ENCODE measurements at places on chromosomes 11 and 22.

DNA sequence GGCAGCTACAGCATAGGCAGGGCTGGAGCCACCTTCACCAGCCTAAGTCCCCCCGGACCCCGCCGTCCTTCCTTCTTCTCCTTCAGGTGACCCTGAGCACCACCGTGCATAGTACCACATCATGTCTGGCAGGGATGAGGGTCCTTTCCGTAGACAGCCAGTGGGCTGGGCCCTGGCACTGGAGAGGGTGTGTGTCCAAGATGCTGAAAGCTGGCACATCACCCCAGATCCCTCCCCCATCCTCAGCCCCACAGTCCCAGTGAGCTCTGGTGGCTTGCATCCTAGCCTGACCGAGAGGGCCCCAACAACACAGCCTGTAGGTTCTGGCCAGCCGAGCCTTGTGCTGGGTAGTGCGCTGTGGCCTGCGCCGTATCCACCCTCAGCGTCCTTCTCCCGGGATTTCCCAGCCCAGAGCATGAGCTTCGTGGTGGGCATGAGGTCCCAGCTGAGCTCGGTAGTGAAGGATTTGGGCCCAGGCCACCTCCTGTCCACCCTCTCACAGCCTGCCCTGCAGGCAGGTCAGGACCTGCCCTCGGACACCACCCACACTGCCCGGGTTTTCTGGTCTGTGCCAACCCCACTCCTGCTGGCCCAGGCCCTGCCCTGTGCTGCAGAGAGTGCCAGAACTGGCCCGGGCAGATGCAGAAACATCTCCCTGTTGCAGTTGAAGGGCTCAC lies 1124.3 kb downstream of the BRD1 start:
- no peak for DNase-seq

DNA sequence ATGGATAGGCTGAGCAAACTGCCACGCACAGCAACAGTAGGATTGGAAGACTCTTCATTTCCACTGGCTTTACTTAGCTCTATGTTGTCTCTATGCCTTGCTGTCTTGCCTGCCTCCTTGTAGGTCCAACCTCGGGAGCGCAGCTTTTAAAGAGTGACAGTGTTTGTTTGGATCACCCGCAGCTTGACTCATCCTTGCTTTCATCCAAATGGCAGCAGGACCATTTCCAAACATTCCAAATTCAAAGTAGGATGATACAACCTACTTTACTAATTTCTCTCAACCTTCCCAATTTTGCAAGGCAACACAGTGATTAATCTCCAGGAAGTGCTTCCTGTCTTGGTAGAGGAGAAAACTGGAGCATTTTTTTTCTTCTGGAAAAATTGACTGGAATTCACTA lies at the start of gene MMP3:
TSS of gene MMP3 (minus strand) at position 121 of the 400 bp plus-strand sequence. CDS start at position 58, 63 bp downstream.
- no peak for DNase-seq

DNA sequence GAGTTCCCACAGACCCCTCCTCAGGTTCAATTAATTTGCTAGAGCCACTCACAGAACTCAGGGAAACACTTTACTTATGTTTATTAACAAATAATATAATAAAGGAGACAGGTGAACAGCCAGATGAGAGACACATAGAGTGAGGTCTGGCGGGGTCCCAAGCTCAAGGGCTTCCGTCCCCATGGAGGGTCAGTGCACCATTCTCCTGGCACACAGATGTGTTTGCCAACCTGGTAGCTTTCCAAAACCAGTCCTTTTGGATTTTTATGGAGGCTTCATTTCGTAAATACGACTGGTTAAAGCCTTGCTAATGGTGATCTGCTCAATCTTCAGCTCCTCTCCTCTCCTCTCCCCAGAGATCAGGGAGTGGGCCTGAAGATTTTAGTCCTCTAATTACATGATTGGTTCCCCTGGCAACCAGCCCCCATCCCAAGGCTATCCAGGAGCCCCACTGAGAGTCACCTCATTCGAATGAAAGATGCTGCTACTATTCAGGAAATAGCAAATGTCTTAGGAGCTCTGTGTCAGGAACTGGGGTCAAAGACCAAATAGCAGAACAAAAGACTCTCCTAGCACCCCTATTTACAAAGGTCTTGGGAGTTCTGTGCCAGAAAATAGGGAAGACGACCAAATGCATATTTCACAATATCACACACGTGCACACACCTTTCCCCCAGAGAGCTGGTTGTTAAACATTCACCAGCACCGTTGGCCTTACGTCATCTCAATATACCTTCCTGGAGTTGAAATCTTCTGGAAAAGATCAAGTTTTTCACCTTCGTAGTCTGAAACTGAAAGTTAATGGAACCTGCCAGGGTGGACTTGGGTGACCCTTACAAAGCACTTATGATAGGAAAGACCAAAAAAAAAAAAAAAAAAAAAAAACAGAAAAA lies 23.8 kb upstream of the CAPRIN1 start:
- DNase-seq: no peak

GRCh38 chr11:20090654-20091374 lies 69.5 kb downstream of the DBX1 start:
- DNase-seq: no peak

DNA sequence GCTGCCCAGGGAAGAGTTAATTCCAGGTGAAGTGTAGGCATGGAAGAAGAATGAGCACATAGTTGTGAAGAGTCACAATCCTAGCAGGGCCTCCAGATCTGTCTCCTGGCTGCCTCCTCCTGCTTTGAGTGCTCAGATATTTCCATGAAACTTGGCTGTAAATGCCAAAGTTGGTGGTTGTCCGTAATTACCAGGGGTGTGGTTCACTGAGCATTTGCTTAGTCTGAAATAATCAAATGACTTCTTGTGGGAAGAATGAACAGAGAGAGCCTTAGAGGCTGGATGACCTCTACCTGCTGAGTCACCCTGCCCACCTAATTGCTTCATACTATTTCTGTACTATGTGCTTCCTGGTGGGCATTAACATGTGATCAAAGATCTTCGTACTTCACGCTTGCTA lies 50.9 kb downstream of the APIP start:
- no peak for DNase-seq

GRCh38 chr11:7664867-7665266 lies 8.4 kb downstream of the CYB5R2 start:
- no peak for DNase-seq

- no peak for DNase-seq
These were observed 4.1 kb downstream of the EED start for GRCh38 chr11:86248609-86249008.

DNA sequence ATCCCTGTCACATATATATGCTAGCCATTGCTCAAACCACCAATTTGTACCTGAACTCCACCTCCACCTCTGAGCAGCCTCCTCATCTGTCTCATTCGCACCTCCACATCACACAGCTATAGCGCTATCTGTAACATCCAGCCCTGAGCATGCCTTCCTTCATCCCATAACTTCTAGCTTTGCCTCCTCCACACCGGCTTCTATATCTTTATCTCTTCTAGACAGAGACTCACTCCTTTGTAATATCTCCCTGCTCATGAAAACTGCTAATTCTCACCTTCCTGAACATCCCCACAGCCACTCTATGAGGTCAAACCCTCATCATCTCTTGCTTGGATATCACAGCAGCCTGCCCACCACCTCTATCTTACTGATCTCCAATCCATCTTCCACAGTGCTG lies 5.9 kb downstream of the SIAE start:
- no peak for DNase-seq

DNA sequence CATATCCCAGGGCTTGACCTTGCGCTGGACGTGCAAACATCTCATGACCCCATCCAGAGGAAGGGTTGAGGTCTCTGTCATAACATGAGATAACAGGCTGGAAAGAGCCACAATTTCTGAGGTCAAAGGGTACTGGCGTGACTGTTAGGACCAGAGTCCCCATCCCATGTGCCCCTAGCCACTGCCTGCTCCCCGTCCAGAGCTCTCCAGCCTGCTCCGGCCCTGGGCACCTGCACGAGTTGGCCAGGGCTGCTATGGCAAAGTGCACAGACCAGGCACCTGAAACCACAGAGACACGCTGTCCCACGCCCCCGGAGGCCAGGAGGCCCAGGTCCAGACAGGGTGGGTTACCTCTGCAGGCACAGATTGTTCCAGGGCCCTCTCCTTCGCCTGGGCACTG lies 58.9 kb downstream of the SHANK2 start:
- no peak for DNase-seq

- DNase-seq: no peak
These were observed 4.7 kb downstream of the NXPE2 start for GRCh38 chr11:114683007-114683406.

DNA sequence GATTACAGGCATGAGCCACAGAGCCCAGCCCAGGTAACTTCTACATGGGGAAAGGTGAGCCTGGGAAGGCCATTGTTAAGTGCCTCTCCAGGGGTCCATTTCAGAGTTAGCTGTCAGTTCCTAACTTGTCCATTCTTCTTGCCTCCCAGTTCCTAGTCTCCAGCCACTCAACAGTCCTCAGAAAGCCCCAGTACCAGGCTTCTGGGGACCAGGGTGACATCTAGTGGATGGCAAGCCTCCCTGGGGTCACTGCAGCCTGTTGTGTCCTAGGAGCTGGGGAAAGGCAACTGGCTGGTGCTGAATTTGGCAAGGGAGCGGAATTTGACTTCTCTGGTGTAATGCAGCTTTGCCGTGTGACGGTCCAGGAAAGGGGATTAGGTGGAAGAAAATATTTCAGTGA lies 2.1 kb downstream of the LGALS12 start:
- no peak for DNase-seq

GRCh38 chr11:61963282-61964057 lies 4.0 kb downstream of the FTH1 start:
- no peak for DNase-seq

GRCh38 chr22:31750365-31751284 lies 693 bp upstream of the PRR14L start:
- no peak for DNase-seq

DNA sequence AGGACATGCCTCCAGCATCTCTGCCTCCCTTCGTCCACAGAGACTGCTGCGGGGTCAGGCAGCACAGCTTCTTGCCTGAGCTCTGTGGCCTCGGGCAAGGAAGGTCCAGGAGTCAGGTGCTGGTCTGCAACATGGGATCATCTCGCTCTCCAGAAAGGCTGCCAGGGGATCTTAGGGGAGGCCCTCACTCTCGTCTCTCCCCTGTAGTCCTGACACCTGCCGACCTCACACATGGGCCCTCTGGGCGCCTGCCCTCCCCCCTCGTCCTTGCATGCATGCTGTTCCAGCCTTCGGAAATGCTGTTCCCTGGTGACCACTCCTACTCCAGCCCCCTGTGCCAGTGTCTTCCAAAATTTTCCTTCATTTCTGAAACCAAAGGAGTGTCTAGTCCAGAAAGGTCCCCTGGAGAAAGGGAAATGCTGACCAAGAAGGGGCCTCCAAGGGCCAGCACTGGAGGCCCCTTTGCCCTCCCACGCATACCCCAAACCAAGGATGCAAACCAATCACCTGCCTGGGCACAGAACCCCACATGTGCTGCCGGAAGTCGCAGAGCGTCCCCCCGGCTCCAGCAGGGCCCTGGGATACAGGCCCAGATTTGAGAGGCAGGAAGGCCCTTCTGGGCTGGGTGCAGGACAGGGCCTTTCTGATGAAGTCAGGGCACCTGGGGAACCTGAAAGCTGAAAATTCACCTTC lies 41.0 kb downstream of the IGF2 start:
- DNase-seq: no peak

GRCh38 chr11:8593935-8594909 lies at the start of gene STK33:
Gene STK33, minus strand, starts transcription at chr11:8594228. Its CDS starts 119,323 bp downstream, at chr11:8474905.
- peak; percentile 17 for DNase-seq

DNA sequence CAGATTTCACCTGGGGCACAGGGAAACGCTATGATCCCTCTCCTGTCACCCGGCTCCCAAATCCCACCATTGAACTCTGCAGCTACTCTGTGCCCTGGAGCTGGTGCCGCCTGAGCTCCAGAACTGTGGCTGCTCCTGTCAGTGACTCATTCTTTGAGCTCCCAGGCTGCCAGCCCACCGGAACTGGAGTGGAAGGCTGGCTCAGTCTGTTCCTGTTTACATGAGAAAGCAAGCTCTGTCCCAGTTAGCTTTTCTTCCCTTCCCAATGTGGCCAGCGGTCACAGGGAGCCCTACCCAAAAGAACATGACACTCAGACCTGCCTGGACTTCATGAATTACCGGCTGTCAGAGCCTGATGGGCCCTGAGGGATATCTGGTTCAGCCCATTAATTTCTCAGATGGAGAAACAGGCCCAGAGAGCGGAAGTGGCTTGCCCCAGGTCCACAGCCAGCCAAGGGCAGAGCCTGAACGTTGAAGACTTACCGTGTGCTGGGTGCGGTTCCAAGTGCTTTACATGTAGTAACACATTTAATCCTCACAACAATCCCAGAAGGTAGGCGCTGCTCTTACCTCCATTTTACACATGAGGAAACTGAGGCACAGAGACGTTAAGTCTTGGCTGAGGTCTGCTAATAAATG lies 23.8 kb upstream of the IGSF22 start:
- DNase-seq: no peak

DNA sequence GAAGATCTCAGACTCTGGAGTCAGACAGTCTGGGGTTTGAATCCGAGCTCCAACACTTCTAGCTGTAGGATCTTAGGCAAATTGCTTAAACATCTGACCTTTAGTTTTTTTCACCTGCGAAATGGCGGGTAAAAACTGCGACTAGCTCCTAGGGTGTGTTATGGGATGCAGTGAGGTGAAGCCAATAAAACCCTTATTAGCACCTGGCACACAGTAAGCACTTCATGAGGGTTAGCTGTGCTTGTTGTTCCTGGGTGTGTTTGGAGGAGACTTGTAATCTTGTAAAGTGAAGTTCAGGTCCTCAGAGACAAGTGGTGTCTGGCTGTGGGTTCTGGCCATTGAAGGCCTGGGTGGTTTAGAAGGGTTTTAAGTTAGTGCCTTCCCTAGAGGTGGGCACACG lies 68.9 kb downstream of the ZBTB16 start:
- DNase-seq: no peak

- DNase-seq: no peak
These were observed 21.9 kb upstream of the PARVG start for GRCh38 chr22:44158816-44159215.

DNA sequence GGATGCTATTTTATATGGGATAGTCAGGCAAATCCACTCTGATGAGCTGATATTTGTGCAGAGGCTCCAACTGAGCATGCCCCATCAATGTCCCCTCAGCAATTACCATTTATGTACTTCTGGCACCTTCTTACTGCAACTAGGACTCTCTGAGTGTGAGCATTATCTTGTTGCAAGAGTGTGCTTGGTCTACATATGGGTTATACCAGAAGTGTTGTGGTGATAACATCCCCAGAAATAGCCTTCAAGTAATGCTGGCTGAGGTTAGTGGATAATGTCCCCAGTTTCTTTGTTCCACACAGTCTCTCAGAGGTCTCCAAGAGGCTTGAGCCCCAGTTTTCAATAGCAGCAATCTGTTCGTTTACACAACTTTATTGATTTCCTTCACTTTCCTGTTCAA lies 408.6 kb downstream of the JRKL start:
- no peak for DNase-seq

GRCh38 chr11:125272092-125272491 lies 107.5 kb downstream of the PKNOX2 start:
- no peak for DNase-seq

DNA sequence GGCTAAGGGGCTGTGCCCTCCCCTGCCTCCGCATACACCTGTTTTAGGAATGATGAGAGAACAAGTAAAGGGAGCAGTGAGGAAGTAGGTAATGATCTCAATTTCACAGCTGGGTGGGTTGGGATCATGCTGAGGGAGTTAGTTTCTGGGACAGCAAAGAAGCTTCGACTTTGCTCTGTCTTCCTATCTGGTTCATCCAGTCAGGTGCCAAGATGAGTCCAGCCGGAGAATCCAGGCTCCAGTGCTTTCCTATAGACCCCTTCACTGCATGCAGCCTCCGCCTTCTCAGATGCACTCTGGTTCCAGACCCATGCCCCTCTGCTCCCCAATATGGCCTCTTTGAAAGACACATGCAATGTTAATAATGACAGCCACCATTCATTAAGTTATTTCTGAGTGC lies 119.1 kb upstream of the NCAM1 start:
- no peak for DNase-seq

- no peak for DNase-seq
These were observed 51.8 kb upstream of the SC5D start for GRCh38 chr11:121240650-121241303.
